ENCODE measurements at places on chromosomes 5 and 9.

- H3K4me1 ChIP-seq, result peaks cover 59% of the 10 kb centered on the region
- H3K27ac ChIP-seq, result peak overlapping the region; percentile 92
- peak overlapping the region; percentile 88 for H3K4me3 ChIP-seq
- DNase-seq, result no peak
Measured at GRCh38 chr9:38064842-38065368, 4.1 kb downstream of the SHB start.

DNA sequence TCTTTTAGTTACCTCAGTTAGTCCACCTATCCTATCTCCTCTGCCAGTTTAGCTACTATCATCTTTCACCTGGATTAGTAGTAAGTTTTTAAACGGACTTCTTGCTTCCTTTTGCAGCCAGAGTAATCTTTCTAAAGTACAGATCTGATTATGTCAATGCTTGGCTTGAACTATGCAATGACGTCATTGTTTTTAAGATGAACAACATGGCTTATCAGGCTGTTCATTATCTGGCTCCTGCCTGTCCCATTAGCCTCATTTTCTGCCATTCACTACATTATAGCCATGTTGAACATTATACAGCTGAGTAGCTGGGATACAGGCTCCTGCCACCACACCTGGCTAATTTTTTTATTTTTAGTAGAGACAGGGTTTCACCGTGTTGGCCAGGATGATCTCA is 98.7 kb downstream of the RANBP17 start:
- H3K27me3 ChIP-seq, result no peaks in the 10 kb centered on the region
- no peak overlapping the region for H3K4me3 ChIP-seq
- no peak overlapping the region for H3K27ac ChIP-seq

DNA sequence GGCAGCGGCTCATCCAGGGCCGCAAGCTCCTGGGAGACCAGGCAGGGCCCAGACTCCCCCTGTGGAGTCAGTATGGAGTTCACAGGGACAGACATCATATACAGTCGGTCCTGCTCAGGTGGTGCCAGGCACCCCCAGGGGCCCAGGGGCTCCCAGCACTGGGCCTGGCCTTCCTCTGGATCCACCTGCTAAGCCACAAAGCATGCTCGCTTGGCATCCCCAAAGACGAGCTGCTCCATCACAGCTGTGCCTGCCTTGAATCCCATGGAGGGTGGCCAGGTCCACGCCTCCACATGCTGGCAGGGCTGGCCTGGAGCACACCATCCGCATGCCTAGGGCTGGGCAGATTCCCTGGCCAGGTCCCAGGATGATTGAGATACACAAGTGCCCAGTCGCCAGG is 4.6 kb downstream of the BICD2 start:
- peak; percentile 33 for DNase-seq
- no peaks in the 10 kb centered on the region for H3K27me3 ChIP-seq
- no peaks in the 10 kb centered on the region for H3K36me3 ChIP-seq
- H3K4me3 ChIP-seq, result no peak overlapping the region
- H3K4me1 ChIP-seq, result peaks cover 41% of the 10 kb centered on the region
- no peak overlapping the region for H3K27ac ChIP-seq

GRCh38 chr5:51208296-51208695 is 175.0 kb upstream of the ISL1 start:
- no peak for DNase-seq
- no peaks in the 10 kb centered on the region for H3K36me3 ChIP-seq
- H3K4me3 ChIP-seq, result no peak overlapping the region
- no peak overlapping the region for H3K27ac ChIP-seq

GRCh38 chr5:180815293-180815917 is 12.8 kb upstream of the MGAT1 start:
- DNase-seq, result no peak
- H3K27me3 ChIP-seq, result no peaks in the 10 kb centered on the region
- H3K4me3 ChIP-seq, result peak overlapping the region; percentile 55
- peak overlapping the region; percentile 55 for H3K27ac ChIP-seq

- H3K4me3 ChIP-seq, result no peak overlapping the region
- DNase-seq, result no peak
Measured at GRCh38 chr9:78543353-78543752, 246.4 kb downstream of the PSAT1 start.

GRCh38 chr9:106958955-106959657 is 96.1 kb downstream of the ZNF462 start:
- no peak overlapping the region for H3K4me3 ChIP-seq
- no peak for DNase-seq
- no peaks in the 10 kb centered on the region for H3K36me3 ChIP-seq
- H3K4me1 ChIP-seq, result no peaks in the 10 kb centered on the region
- no peaks in the 10 kb centered on the region for H3K27me3 ChIP-seq

- H3K4me3 ChIP-seq, result no peak overlapping the region
- peaks cover 20% of the 10 kb centered on the region for H3K4me1 ChIP-seq
- H3K36me3 ChIP-seq, result no peaks in the 10 kb centered on the region
- no peak overlapping the region for H3K27ac ChIP-seq
Measured at GRCh38 chr5:139633295-139634027, 14.7 kb upstream of the CXXC5 start.

- H3K4me3 ChIP-seq, result no peak overlapping the region
- no peak overlapping the region for H3K27ac ChIP-seq
- no peaks in the 10 kb centered on the region for H3K4me1 ChIP-seq
- H3K36me3 ChIP-seq, result no peaks in the 10 kb centered on the region
Measured at GRCh38 chr5:35890021-35891020, 33.6 kb downstream of the IL7R start.

DNA sequence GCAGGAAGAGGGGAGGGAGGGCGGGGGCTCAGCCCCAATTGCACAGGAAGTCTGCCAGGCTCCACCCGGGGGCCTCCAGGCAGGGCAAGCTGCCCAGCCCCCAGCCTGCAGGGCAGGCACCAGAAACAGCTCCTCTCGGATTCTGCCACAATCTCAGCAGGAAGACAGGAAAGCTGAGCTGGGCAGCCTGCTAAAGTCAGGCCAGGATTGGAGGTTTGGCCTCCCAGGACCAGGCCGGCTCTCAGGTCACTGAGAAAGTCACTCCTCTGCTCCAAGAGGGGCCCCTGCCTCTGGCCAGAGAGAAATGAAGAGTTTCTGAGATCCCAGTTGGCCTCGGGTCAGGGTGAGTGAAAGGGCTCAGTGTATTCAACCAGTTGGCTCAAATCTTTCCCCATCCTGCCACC is 54.6 kb upstream of the STXBP1 start:
- no peak overlapping the region for H3K4me3 ChIP-seq
- H3K27me3 ChIP-seq, result no peaks in the 10 kb centered on the region
- H3K27ac ChIP-seq, result peak overlapping the region; percentile 56

All from thoracic aorta (tissue), 2 donors.